ENCODE measurements at places on chromosomes 16 and 17. TPM values are rescaled to one million over a fixed set of nuclear protein-coding genes. Genes with fewer than 3 reads are reported as not detected.

The KRT222 gene
- total RNA-seq, result not detected

The TMEM235 gene
- not detected for total RNA-seq

The SLC13A5 gene
- not detected for total RNA-seq

The TMC5 gene
- total RNA-seq, result not detected

Data from smooth muscle cell of the pulmonary artery (primary cell).